Purkinje cell (primary cell): ENCODE measurements at places on chromosomes 5 and 9. TPM values are rescaled to one million over a fixed set of nuclear protein-coding genes. Genes with fewer than 3 reads are reported as not detected.

Gene LCP2
- 0.15 and 0.87 TPM in 2 replicates for polyA plus RNA-seq

Gene TMEM252
- not detected in 2 replicates for polyA plus RNA-seq

Gene LHX3
- polyA plus RNA-seq, result not detected in 2 replicates

Gene CDKN2B-AS1
- 2.5 and 10.7 TPM in 2 replicates for polyA plus RNA-seq

Gene FRRS1L
- polyA plus RNA-seq, result 32.1 and 37.6 TPM in 2 replicates

Gene FBXL17
- polyA plus RNA-seq, result 8.5 and 8.6 TPM in 2 replicates

Gene GDF9
- not detected in 2 replicates for polyA plus RNA-seq
